T-cell (primary cell): ENCODE measurements at places on chromosomes 6 and 20. TPM values are rescaled to one million over a fixed set of nuclear protein-coding genes. Genes with fewer than 3 reads are reported as not detected.

PRRT1 gene
- total RNA-seq = 2.3 TPM

- no peak for DNase-seq
These were observed 95.3 kb upstream of the KCNG1 start for GRCh38 chr20:51118216-51118615.

DNA sequence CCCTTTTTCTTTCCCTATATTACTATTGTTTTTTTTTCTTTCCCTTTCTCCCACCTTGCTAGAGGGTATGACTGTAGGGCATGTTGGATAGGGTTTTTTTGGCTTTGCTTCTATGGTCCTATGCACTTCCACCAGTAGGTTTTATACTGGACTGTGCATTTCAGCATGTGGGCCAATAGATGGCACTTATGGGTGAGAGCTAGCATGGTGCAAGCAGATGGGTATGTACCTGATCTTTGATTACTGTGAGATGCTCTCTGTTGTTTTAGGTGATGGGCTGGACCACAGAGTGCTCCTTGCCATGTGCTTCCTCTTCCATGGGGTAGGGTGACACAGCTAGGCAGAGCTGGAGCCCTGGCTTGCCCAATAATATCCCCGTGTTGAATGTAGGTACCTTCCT lies 128.5 kb upstream of the CHD6 start:
- DNase-seq = no peak

DNA sequence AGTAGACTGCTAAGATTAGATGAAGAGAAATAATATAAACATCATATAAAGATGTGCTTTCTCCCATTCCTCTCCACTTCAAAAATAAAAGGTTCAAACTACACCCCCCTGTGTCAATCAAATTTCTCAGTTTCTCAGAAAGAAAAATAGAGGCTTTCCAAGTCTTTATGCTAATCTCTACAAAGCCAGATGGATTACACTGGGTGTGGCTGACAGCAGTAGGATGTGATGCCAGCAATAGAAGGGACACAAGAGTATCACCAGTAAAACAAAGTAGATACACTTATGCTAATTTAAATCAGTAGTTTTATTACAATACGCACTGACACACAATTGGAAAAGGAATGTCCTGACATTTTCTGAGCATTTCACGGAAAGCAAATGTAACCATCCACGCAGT lies 353.4 kb downstream of the RNGTT start:
- no peak for DNase-seq
